ENCODE measurements at places on chromosomes 5 and 9. TPM values are rescaled to one million over a fixed set of nuclear protein-coding genes. Genes with fewer than 3 reads are reported as not detected.
A peak's percentile ranks its signal among the peaks of the same experiment; 100 is the strongest.

- no peak overlapping the region for H3K27ac ChIP-seq
- DNase-seq, result no peak
- H3K36me3 ChIP-seq, result no peaks in the 10 kb centered on the region
- H3K27me3 ChIP-seq, result peaks cover 11% of the 10 kb centered on the region
Measured at GRCh38 chr9:89902450-89903140, 297.8 kb downstream of the GADD45G start.

GRCh38 chr9:68966496-68966944 is 47.4 kb downstream of the PRKACG start:
- H3K36me3 ChIP-seq, result no peaks in the 10 kb centered on the region
- H3K27me3 ChIP-seq, result peaks cover 3% of the 10 kb centered on the region
- no peak for DNase-seq
- H3K4me1 ChIP-seq, result peaks cover 3% of the 10 kb centered on the region
- no peak overlapping the region for H3K4me3 ChIP-seq

- H3K27ac ChIP-seq, result no peak overlapping the region
- peak; percentile 88 for DNase-seq
- H3K36me3 ChIP-seq, result no peaks in the 10 kb centered on the region
- H3K4me1 ChIP-seq, result no peaks in the 10 kb centered on the region
- H3K27me3 ChIP-seq, result peaks cover 4% of the 10 kb centered on the region
Measured at GRCh38 chr5:176573564-176574296, 24.6 kb downstream of the CDHR2 start.

DNA sequence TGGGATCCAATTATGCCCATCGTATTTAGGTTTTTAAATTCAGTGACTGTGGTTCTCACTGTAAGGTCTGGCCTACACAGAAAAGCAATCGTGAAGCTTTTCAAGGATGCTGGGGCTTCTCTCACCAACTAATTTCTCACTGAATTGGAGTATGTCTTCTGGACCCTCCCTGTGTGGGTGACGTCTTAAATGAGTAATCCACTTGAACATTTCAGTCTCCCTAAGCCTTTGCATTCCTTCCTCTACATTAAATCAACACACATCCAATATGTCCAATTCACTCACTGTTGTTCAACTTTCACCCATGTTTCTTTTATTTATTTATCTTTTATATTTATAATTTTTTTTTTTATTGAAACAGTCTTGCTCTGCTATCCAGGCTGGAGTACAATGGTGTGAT is 12.5 kb upstream of the BTF3 start:
- H3K4me1 ChIP-seq, result no peaks in the 10 kb centered on the region
- no peak overlapping the region for H3K4me3 ChIP-seq
- DNase-seq, result no peak
- peaks cover 20% of the 10 kb centered on the region for H3K27me3 ChIP-seq
- no peaks in the 10 kb centered on the region for H3K36me3 ChIP-seq

- H3K36me3 ChIP-seq, result peaks cover 35% of the 10 kb centered on the region
- DNase-seq, result no peak
- peak overlapping the region; percentile 33 for H3K4me3 ChIP-seq
- no peaks in the 10 kb centered on the region for H3K27me3 ChIP-seq
Measured at GRCh38 chr5:143056339-143056704, 286.1 kb downstream of the ARHGAP26 start.

DNA sequence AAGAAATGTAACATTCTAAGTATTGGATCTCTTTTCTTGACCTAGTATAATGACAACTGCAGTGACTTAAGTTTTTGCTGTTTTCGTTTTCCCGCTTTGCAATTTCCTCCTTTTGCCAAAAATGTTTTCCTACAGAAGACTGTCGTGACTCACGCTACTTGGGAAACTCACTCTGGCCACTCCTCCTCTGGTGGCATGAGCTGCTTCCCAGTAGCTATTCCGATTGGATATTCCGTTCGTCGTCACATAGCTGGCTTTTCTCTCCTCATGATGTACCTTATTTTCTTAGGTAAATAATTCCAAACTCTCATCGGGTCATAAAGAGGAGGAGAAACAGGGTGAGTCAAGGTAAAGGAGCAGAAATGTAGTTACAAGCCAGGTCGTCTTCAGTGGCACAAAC is 64.9 kb downstream of the GOLPH3 start:
- peaks cover 32% of the 10 kb centered on the region for H3K36me3 ChIP-seq
- H3K27ac ChIP-seq, result no peak overlapping the region
- H3K4me3 ChIP-seq, result no peak overlapping the region
- no peaks in the 10 kb centered on the region for H3K4me1 ChIP-seq
- H3K27me3 ChIP-seq, result no peaks in the 10 kb centered on the region
- no peak for DNase-seq

- no peak for DNase-seq
- H3K4me1 ChIP-seq, result peaks cover 9% of the 10 kb centered on the region
- no peak overlapping the region for H3K27ac ChIP-seq
- no peaks in the 10 kb centered on the region for H3K36me3 ChIP-seq
Measured at GRCh38 chr9:81682797-81683196, 6.5 kb downstream of the TLE1 start.

DNA sequence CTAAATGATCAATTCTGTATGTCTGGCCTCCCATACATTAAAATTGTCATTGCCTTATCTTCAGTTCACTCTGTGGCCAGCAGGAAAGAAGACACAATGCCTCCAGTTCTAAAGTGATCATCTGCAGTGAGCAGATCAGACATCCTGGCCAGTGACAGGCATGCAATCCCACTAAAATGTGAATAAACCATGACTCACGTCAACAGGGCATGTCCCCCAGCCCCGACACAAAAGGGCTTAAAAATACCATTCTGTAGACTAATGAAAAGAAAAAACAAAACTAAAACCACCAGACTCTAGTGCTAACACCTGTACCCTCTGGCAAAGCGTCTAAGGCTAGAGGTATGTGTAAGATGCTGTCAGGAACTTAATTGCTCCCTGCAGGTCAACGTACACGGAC is 38.5 kb downstream of the DDX31 start:
- H3K36me3 ChIP-seq, result peaks cover 57% of the 10 kb centered on the region
- H3K4me1 ChIP-seq, result no peaks in the 10 kb centered on the region
- H3K27ac ChIP-seq, result no peak overlapping the region
- DNase-seq, result no peak
- no peaks in the 10 kb centered on the region for H3K27me3 ChIP-seq

GRCh38 chr5:82010696-82011095 is 38.9 kb downstream of the ATG10 start:
- no peak overlapping the region for H3K27ac ChIP-seq
- peaks cover 22% of the 10 kb centered on the region for H3K36me3 ChIP-seq
- DNase-seq, result no peak
- no peaks in the 10 kb centered on the region for H3K27me3 ChIP-seq
- H3K4me3 ChIP-seq, result no peak overlapping the region

DNA sequence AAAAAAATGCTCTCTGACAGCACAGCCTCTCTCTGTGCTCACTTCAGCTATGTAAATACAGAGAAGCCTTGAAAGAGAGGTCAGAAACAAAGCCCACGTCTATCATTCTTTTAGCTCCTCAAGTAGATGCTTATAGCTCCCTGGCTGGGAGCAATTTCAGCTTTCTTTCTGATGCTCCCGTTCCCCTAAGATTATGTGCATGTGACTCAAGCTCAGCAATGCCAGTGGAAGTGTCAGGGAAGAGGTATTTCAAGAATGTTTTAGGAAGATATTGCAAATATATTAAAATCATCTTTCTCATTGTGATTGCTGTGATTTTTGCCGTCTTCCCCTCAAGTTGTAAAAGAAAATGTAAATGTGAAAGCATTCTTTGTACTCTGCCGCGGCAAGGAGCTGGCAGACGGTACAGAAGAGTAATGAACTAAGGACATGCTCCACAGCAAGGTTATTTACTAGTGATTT is 1353.7 kb upstream of the ACO1 start:
- no peak overlapping the region for H3K27ac ChIP-seq
- no peak overlapping the region for H3K4me3 ChIP-seq
- H3K4me1 ChIP-seq, result peaks cover 8% of the 10 kb centered on the region
- H3K27me3 ChIP-seq, result no peaks in the 10 kb centered on the region

DNA sequence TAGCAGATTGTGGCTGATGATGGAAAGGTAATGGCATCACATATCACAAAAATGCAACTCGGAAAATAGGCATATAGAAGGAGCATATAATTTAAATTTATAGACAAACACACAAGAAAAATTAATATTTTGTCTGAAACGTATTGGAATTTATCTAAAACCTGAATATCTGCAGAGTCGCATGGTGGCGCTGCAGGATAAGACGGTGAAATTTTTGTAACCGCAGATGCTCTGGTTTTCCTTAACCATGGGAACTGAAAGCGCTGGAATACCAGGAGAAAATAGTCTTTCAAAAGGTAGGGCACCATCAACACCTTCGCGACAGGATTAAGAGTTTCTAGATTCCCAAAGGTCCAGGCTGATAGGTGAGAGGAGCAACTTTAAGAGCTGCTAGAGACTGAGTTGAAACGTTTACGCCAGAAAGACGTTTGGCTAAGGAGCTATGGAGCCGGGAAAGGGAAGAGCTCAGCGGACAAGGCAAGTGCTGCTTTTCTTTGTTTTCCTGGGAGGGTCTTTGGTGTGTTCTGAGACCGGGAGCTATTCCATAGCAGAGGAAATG is 11.0 kb upstream of the PCDHB15 start:
- peaks cover 19% of the 10 kb centered on the region for H3K36me3 ChIP-seq
- H3K4me1 ChIP-seq, result no peaks in the 10 kb centered on the region
- H3K27me3 ChIP-seq, result peaks cover 35% of the 10 kb centered on the region
- DNase-seq, result no peak
- H3K27ac ChIP-seq, result no peak overlapping the region

DNA sequence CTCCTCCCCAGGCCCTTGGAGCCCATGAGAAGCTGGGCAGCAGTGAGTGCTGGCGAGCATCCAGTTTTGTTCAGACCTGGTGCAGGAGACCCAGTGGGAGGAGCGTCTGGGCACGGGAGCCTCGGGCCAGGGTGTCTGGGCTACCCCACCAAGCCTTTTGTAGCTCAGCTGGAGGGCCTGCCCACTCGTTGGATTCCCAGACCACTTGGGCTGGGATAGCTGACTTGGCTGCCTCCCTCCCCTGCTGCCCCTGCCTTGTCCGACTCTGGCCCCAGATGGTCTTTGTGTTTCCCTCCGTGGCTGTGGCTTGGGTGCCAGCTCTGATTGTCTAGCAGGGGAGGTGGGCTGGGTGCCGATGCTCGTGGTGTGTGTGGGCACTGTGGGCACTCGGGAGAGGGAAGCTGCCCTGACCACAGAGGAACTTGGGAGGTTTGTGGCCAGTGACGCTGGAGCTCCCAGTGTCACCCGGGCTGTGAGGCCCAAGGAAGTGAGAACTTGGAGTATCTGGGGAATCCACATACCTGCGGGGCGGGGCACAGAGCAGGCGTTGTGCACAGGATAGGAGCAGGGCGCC is 47.3 kb downstream of the WNK2 start:
- DNase-seq, result no peak
- H3K27ac ChIP-seq, result no peak overlapping the region
- H3K4me3 ChIP-seq, result no peak overlapping the region

- peaks cover 3% of the 10 kb centered on the region for H3K27me3 ChIP-seq
- H3K4me1 ChIP-seq, result no peaks in the 10 kb centered on the region
- no peak for DNase-seq
- no peaks in the 10 kb centered on the region for H3K36me3 ChIP-seq
- no peak overlapping the region for H3K27ac ChIP-seq
- H3K4me3 ChIP-seq, result no peak overlapping the region
Measured at GRCh38 chr5:160171666-160172065, 52.4 kb upstream of the PWWP2A start.

GRCh38 chr5:42666869-42667268 is 89.7 kb upstream of the CCDC152 start:
- H3K4me1 ChIP-seq, result no peaks in the 10 kb centered on the region
- DNase-seq, result no peak
- no peak overlapping the region for H3K4me3 ChIP-seq
- no peaks in the 10 kb centered on the region for H3K36me3 ChIP-seq

DNA sequence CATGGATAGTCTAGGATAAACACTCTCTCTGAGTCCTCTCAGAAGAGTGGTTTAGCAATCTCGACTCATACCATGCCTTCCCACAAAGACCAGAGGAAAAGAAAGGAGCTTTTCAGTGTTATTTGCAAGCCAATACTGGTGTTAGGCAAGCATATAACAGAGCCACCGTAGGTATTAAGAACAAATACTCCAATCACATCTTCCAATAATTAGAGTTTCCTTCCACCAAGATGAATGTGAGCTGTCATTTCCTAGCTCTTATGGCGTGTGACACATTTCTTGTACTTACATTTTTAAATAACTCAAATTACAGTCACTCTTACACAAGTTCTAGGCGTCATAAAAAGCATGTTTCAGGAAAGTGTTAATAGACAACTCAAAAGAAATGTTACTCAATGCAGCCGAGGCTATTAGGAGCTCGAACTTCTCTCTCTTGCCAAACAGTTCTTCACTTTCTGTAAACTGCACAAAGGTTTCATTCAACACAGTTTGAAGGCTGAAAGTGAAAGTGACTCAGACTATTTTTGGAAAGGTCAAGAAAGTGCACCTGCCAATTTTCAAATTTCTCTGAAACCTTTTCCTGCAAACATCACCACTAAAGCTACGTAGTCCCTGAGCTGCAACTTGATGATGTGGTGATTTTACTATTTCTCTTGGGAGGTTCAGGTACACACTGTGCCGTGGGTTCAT is 153.8 kb downstream of the AUH start:
- no peaks in the 10 kb centered on the region for H3K27me3 ChIP-seq
- H3K36me3 ChIP-seq, result peaks cover 39% of the 10 kb centered on the region
- H3K27ac ChIP-seq, result peak overlapping the region; percentile 98
- DNase-seq, result peak; percentile 51
- peaks cover 75% of the 10 kb centered on the region for H3K4me1 ChIP-seq

GRCh38 chr5:169731221-169731620 is 94.1 kb downstream of the DOCK2 start:
- H3K4me1 ChIP-seq, result peaks cover 22% of the 10 kb centered on the region
- no peak overlapping the region for H3K4me3 ChIP-seq
- H3K36me3 ChIP-seq, result peaks cover 68% of the 10 kb centered on the region
- no peak for DNase-seq
- H3K27me3 ChIP-seq, result no peaks in the 10 kb centered on the region

DNA sequence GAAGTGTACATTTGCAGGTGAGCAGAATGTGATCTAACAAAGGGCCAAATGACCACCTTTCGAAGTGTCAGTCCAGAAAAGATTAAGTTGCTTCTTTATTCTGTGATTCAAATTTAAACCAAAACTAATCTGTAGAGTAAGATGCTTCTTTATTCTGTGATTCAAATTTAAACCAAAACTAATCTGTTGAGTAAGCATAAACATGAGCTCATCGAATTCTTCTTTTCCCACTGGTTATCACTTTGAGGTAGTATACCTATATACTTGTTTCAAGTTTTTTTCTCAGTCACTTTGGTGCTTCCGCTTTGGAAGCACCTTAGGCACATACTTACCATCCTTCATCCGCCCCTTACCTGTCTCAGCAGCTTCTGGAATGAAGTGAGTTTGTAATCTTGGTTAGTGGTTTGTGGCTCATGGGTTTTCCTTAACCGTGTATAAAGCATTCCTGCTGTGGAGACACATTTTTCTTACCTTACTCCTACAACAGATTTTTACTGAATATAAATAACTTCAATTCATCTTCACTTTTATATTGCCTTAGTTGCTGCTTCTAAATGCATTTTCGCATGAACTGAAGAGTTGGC is 40.7 kb upstream of the CTXN3 start:
- peaks cover 5% of the 10 kb centered on the region for H3K27me3 ChIP-seq
- H3K4me1 ChIP-seq, result peaks cover 3% of the 10 kb centered on the region
- no peaks in the 10 kb centered on the region for H3K36me3 ChIP-seq

SLC45A2 gene
- total RNA-seq, result not detected

GFI1B gene
- 0.19 TPM for total RNA-seq

PCDHGA10 gene
- total RNA-seq, result 0.07 TPM

OLFM1 gene
- total RNA-seq, result not detected

DIAPH1 gene
- 212 TPM for total RNA-seq

PTTG1 gene
- 169 TPM for total RNA-seq

CEP72 gene
- 26.4 TPM for total RNA-seq

DDX4 gene
- not detected for total RNA-seq

ACSL6 gene
- 3.3 TPM for total RNA-seq

Measured in activated CD4-positive, alpha-beta T cell treated with anti-CD3 and anti-CD28 coated beads for 36 hours (primary cell).